Muscle of arm (tissue), 14 donors: ENCODE measurements at places on chromosomes 5 and 9.

GRCh38 chr9:35690294-35690613, 529 bp upstream of the TPM2 start:
- DNase-seq, result no peak

- no peak for DNase-seq
Measured at GRCh38 chr9:135198144-135198543, 110.7 kb downstream of the OLFM1 start.

- DNase-seq, result no peak
Measured at GRCh38 chr5:78543916-78544315, 104.7 kb downstream of the LHFPL2 start.

DNA sequence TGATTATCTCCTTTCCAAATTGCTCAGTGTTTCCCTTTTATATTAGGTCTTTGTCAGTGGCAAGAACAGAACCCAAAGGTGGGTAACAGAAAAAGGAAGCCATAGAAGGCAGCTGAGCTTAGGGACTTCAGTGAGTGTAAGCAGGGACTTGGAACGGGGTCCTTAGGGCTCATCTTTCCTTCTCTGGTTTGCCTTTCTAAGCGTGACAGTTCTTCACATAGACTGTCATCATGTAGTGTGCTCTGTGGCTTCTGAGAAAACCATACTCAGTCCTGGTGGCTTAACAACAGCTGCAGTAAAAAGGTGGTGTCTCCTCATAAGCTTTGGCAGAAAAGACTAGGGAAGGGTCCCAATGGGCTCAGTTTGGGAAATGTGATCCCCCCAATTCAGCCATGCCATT, 108.8 kb downstream of the SLC12A2 start:
- no peak for DNase-seq

GRCh38 chr9:91163444-91163772, 198.3 kb downstream of the AUH start:
- DNase-seq, result no peak

DNA sequence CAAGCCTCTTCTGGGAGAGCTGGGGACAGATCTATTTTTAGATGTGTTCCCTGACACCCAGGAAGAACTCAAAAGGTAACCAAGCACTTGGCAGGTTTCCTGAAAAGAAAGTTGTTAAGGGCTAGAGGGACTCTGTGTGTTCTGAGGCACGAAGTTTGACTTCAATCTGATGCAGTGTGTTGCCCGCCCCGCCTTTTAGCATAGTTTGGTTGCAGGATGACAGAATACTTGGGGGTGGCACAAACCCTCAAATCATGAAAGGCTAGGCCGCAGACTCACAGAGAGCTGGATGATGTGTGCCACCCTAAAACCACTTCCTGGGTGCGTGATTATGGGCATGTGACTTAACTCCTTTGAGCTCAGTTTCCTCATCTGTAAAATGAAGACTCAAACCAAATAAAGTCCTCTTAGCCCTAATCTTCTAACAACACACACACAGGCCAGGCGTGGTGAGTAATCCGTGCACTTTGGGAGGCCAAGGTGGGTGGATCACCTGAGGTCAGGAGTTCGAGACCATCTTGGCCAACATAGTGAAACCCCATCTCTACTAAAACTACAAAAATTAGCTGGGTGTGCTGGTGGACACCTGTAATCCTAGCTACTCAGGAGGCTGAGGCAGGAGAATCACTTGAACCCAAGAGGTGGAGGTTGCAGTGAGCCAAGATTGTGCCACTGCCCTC, 12.8 kb upstream of the NDFIP1 start:
- no peak for DNase-seq

DNA sequence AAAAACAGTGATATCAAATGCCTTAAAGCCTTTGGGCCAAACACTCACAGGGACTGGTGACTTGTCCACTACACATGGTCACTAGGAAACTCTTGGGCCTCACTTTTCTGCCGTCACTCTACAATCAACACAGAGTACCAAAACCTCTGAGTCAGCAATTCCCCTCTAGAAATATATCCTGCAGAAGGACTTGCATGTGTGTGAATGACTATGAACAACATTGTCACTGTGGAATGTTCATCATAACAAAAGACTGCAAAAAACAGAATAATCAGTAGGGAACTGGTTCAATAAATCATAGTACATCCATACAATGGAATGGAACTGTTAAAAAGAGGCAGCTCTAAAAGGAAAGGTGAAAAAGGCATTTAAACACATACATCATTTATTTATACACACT, 44.1 kb upstream of the SMU1 start:
- no peak for DNase-seq

GRCh38 chr9:105264380-105264779, 19.9 kb downstream of the SLC44A1 start:
- DNase-seq, result no peak

DNA sequence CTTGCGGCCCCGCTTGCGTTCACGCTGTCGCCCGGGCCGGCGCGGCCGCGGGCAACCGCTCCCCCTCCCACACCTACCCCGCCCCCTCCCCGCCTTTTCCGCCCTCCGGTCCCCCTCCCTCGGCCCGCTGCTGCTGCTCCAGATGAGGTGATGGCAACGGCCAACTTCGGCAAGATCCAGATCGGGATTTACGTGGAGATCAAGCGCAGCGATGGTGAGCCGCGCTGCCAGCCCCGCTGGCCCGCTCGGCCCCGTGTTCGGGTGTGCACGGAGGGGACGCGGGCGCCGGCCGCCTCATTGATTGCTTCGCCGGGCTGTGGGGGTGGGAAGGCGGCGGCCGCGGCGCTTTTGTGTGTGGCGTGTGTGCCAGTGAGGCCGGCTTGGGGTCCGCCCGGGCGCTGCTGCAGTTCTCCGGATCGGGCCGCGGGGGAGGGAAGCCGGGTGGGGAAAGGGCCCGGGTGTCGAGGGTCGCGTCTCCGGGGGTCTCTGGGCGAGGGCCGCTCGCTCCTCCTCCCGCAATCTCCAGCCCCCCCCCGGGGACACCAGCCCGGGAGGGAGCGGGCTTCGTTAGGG, 403 bp downstream of the KIF2A start:
- DNase-seq, result peak; percentile 70

DNA sequence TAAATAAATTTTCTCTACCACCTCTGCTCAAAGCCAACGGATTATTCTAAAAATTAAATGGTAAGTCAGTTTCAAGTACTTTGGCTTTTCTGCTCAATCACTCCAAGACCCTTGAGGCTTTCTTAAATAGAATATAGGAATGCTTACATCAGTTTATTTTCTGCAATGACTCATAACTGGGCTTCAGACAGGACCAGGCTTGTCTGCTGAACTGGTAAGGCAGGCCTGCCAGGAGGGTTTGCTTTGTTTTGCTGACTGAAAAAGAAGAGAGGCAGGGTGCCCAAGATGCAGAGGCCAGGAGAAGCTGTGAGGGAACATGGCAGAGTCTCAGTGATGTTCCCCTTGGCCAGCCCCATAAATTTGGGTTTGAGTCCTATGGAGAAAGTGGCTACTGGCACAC, 60.3 kb upstream of the EPB41L4A start:
- no peak for DNase-seq

DNA sequence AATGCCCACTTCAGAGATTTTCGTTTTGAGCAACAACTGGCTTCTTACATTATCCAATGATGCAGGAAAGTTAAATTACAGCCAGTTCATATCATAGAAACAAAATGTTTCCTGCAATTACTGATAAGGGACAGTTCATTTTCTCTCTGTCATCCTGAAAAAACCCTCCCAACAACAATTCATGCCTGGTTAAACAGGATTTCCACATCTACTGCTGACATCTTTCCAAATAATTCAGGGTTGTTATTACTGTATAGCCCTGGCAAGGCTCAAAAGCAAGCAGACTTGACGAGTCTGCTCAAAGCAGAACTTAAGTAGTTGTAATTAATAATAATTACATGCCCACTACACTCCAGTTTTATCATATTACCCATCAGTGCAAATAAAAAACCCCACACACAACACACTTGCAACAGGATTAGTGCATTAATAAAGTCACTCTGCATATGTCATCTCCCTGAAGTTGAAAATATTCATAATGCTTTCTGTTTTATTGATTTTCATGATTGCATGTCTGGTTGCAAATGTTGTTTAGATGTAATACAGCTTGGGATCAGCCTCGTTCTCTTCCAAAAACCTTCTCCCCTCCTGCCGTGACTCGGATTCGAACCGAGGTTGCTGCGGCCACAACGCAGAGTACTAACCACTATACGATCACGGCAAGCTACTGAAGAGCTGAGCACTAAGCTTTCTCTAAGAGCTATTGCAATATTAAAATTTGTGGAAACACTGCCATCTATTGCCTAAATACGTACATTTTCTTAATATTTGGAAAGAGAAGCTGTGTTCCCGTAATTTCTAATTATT, 119.6 kb upstream of the NFIB start:
- peak; percentile 67 for DNase-seq

DNA sequence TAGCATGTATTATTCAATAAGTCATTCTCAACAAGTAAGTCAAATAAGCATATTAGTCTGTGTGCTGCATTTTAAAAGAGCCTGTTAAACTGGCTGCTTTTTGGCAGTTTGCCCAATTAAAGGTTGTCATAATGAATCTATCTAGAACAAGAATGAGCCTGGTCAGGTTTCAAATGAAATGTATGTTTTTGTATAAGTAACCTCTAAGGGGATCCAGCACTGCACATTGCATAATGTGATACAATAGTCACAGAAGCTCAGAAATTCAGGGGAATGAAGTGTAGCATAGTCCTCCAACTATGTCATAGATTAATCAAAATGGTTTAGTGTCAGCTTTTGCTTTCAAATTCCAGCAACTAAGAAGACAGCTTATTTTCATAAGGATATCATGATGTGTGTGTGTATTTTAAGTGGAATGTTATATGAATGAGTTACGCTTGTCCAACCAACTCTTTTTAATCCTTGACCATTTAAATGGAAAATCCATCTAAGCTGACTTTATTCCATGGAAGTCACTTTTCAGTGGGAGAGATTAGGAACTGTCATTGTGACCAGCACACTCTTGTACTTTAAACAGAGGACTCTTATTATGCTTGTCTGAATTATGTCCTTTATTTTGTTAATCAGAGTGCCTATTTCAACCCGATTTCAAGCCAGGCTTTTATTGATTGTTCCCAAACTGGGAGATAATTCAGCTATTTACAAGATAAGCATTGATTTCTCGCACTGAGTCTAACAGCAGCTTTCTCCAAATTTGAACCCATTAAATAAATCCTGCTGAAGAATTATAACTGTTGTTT, 283.9 kb upstream of the ADAMTSL1 start:
- no peak for DNase-seq

DNA sequence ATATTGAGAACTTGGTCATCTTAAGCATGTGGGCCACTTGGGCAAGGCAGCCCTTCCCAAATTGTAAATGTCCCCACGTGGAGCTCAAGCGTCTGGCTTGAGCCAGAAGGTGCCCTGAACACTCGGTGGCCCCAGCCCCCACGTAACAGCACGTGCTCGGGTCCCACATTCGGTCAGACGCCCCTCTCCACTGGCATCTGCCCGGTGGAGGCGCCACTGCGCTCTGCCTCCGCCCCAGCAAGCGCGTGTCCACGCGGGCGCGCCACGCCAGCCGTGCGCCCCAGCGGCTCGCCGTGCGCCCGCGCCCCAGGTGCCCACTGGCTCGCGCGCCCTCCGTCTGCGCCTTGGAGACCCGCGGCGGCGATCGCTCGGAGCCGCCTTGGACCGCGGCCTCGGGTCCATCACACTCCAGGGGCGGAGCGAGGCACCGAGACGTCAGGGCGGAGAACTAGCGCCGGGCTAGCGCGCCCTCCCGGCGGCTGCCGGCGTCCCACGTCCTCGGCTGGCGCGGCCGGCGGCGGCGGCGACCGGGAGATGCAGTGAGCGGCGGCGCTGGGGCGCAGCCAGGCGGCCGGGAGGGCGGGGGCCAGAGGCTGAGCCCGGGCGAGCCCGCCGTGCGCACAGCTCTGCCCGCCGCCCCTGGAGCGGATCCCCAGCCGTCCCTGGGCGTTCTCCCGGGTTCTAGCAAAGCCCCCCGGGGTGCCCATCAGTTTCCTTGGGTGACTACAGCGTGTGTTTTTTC, at the start of gene PALM2AKAP2:
PALM2AKAP2 (plus strand) TSS at position 488 of the 742 bp plus-strand sequence. CDS start 291 bp downstream, outside the sequence.
- DNase-seq, result peak; percentile 51

GRCh38 chr5:11037080-11037479, 276.0 kb upstream of the DAP start:
- DNase-seq, result no peak

DNA sequence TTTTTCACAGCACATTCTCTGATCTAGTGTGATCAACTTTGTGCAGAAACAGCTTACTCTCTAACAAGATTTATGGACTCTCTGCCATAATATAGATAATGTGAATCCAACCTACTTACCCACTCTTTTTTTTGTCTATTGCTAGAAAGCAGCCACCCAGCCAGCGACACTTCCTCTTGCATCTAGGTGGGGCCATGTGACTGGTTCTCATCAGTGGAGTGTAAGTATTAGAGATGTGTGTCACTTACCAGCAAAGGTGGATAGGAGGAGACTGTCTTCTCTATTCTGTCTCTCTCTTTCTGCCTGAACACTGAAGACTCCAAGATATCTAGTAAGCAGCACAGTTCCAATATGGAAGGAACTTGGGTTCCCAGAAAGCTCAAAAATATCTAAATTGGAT, 174.8 kb downstream of the MCTP1 start:
- DNase-seq, result no peak

DNA sequence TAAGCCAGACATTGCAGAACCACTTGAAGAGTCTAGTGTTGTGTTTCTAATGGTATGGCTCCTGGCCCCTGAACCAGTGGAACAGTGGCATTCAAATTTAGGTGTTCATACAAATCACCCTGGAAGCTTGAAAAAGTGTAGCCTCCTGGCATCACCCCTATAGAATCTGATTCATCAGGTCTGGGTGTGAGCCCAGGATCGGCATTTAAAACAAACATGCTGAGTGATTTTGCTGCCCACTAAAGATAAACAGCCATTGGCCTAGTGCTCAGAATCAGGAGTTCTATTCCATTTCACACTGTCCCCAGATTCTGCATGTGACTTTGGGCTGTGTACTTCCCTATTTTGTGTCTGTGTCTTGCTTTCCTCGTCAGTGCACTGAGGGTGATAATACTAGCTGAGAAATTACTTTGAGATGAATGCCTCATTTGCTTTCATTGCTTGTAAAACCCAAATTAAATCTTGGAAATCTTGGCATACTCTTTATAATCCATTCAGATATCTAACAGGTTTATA, 241.5 kb upstream of the CLINT1 start:
- DNase-seq, result no peak

- peak; percentile 60 for DNase-seq
Measured at GRCh38 chr5:175466700-175467318, 11.6 kb upstream of the SFXN1 start.

DNA sequence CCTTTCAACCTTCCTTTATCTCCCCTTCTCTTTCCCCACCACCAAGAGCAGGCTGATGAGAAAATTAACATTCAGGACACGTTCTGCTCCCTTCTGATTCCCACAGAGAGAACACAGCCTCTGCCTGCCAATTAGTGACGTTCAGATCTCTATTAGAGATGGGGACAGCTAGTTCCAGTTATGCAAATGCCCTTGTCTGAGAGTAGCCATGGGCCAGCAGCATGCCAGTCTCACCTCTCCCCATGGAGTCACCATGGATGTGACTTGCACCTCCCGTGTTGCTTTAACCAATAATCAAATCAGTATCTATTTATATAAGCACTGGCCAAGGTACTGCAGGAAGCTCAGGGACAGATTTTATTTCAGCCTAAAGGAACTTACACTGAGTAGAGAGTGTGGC, 61.3 kb downstream of the KCNIP1 start:
- no peak for DNase-seq

- no peak for DNase-seq
Measured at GRCh38 chr9:95081998-95082397, 235.5 kb downstream of the FANCC start.

GRCh38 chr5:176630681-176631222, 277 bp downstream of the EIF4E1B start:
- DNase-seq, result no peak

GRCh38 chr5:18732556-18733479, 1098.6 kb downstream of the TAF11L14 start:
- no peak for DNase-seq
